Breast epithelium (tissue), 4 donors: ENCODE measurements at places on chromosomes 12 and 14.

DNA sequence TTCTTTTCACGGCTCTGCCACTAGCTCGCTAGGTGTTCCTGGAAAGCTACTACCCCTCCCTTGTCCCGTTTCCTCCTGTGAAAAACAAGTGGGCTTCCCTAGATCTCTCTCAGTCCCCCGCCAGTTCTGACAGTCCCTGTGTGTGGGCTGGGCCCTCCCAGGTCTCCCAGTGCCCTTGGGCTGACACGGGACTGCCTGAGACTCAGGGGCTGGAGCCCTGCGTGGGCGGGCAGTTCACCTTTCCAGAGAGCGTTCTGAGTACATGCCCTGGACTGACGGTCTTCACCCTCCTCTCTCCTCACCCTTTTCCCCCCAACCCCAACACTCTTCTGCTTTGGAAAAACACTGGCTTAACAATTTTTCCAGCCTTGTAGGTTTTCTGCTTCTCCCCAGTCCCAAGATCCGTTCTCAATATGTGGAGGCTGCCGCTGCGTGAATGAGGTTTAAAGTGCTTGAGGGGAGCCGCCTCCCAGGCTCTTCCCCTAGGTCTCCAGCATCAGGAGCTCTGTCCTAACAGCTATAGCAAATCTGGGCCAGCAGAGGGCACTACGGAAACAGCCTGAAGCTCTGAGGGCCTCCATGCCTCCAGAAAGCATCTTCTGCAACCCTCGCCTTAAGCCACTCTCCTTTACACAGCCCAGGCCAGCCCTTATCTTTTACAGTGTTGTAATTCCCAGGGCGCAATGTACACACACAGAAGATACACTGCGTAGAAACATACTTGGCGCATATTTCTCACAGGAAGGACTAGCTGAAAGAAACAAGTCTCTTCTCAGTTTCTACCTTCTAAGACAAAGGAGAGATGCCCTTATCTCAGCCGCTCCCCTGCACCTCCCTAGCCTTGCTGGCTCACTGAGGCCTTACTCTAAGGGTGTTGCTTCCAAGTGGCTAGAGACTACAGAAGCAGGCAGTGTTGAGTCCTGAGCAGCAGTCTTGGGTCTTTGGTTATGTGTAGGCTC is 10.4 kb upstream of the DCD start:
- H3K4me3 ChIP-seq, result no peak overlapping the region
- no peaks in the 10 kb centered on the region for H3K36me3 ChIP-seq
- peak overlapping the region; percentile 20 for H3K27ac ChIP-seq
- DNase-seq, result no peak
- no peaks in the 10 kb centered on the region for H3K4me1 ChIP-seq
- no peaks in the 10 kb centered on the region for H3K27me3 ChIP-seq

- no peaks in the 10 kb centered on the region for H3K4me1 ChIP-seq
- H3K27ac ChIP-seq, result peak overlapping the region; percentile 99
- H3K27me3 ChIP-seq, result no peaks in the 10 kb centered on the region
- H3K4me3 ChIP-seq, result peak overlapping the region; percentile 60
- DNase-seq, result no peak
- no peaks in the 10 kb centered on the region for H3K36me3 ChIP-seq
Observed at GRCh38 chr12:76029982-76030340, 1.6 kb downstream of the PHLDA1 start.

- no peaks in the 10 kb centered on the region for H3K27me3 ChIP-seq
- H3K4me1 ChIP-seq, result no peaks in the 10 kb centered on the region
- DNase-seq, result no peak
Observed at GRCh38 chr12:121222847-121223246, 12.9 kb downstream of the P2RX4 start.

- H3K27me3 ChIP-seq, result no peaks in the 10 kb centered on the region
- DNase-seq, result peak; percentile 82
- peak overlapping the region; percentile 95 for H3K4me3 ChIP-seq
- H3K36me3 ChIP-seq, result no peaks in the 10 kb centered on the region
- H3K4me1 ChIP-seq, result peaks cover 8% of the 10 kb centered on the region
- peak overlapping the region; percentile 98 for H3K27ac ChIP-seq
Observed at GRCh38 chr12:56634837-56635791, 5.0 kb upstream of the BAZ2A start.

DNA sequence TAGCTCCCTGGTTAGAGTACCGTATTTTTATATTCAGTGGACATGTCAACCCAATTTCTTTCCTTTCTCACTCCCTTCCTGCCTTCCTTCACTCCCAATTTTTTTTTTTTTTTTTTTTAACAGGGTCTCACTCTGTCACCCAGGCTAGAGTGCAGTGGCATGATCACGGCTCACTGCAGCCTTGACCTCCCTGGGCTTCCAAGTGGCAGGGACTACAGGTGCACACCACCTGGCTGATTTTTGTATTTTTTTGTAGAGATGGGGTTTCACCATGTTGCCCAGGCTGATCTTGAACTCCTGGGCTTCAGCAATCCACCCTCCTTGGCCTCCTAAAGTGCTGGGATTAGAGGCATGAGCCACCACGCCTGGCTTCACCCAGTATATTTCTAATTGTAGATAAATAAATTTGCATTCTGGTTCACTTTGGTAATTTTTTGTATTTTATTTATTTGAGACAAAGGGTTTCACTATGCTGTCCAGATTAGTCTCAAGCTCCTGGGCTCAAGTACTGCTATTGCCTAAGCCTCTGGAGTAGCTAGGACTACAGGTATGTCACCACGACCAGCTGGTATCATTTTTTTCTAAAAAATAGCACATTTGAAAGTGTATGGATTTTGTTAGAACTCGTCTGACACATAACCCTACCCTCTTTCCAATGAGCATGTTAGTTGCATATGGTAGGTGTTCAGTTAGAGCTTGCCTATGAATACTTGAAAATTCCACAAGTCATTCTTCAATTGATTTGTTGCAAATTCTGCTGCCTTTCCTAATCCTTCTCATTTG is 15.7 kb downstream of the SLC38A2 start:
- DNase-seq, result no peak
- H3K36me3 ChIP-seq, result peaks cover 12% of the 10 kb centered on the region
- H3K4me1 ChIP-seq, result no peaks in the 10 kb centered on the region
- no peaks in the 10 kb centered on the region for H3K27me3 ChIP-seq
- H3K4me3 ChIP-seq, result no peak overlapping the region

- no peaks in the 10 kb centered on the region for H3K36me3 ChIP-seq
- no peak overlapping the region for H3K27ac ChIP-seq
- DNase-seq, result no peak
- no peak overlapping the region for H3K4me3 ChIP-seq
Observed at GRCh38 chr14:57378661-57379060, 11.7 kb upstream of the NAA30 start.

DNA sequence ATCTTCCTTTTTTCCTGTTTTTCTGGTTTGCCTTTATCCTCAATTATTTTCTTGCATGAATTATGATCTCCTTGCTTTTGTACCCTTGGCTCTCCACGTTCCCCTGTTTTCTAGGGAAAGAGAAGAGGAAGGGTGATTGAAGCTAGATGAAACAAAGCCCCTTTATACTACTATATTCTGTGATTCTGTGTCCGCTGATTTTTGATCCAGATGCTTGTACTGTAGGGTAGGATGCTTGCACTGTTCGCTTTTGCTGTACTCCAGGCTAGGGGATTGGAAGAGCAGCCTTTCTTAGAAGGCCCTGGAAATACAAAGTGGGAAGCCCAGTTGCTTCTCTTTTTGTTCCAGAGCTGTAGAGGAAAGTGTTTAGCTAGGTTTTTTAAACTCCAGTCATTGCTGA is 35.1 kb upstream of the KLHDC2 start:
- H3K27me3 ChIP-seq, result no peaks in the 10 kb centered on the region
- H3K36me3 ChIP-seq, result no peaks in the 10 kb centered on the region
- no peaks in the 10 kb centered on the region for H3K4me1 ChIP-seq
- no peak overlapping the region for H3K4me3 ChIP-seq
- DNase-seq, result no peak
- H3K27ac ChIP-seq, result no peak overlapping the region

DNA sequence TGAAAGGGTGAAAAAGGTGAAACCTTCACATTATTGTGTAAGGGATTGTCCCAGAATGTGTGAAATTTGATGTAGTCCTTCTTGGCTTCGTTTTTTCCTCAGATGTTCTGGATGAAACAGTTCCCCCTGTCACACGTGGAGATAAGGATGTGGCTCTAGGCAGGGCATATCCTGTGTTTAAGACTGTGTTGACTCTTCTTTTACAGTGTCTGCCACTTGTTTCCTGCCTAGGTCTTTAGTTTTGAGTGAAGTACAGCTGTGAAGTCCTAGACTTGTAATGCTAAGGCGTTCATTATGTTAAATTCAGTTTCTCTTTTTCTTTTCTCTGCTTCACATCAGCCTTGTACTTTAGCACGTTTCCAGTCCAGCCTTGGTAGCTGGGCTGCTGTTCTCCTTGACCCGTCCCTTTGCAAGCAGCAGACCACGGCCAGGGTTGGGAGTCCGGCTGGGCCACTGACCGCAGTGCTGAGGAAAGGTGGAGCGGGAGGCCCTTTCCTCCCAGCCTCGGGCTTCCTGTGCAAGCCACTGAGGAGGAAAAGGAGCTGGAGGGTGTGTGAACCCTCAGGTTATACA is 59.1 kb downstream of the RASSF3 start:
- H3K4me3 ChIP-seq, result no peak overlapping the region
- peaks cover 39% of the 10 kb centered on the region for H3K4me1 ChIP-seq
- H3K27ac ChIP-seq, result peak overlapping the region; percentile 49
- H3K36me3 ChIP-seq, result no peaks in the 10 kb centered on the region

- no peak overlapping the region for H3K4me3 ChIP-seq
- no peaks in the 10 kb centered on the region for H3K36me3 ChIP-seq
- no peaks in the 10 kb centered on the region for H3K4me1 ChIP-seq
- no peak for DNase-seq
- no peak overlapping the region for H3K27ac ChIP-seq
Observed at GRCh38 chr12:88638966-88639760, 58.9 kb upstream of the KITLG start.

DNA sequence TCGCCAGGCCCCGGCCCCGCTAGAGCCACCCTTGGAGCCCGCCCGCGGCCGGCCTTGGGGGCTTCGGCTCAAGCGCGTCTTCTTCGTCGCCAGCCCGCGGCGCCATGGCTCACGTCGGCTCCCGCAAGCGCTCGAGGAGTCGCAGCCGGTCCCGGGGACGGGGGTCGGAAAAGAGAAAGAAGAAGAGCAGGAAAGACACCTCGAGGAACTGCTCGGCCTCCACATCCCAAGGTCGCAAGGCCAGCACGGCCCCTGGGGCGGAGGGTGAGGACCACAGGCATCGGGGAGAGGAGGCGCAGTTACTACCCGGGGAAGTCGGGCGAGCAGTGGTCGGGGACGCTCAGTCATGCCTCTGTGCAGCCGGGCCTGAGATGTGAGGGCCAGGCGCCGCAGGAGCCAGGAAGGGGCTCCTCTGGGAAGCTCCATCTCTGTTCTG is 573 bp downstream of the ARL6IP4 start:
- peak overlapping the region; percentile 89 for H3K27ac ChIP-seq
- DNase-seq, result no peak
- peak overlapping the region; percentile 99 for H3K4me3 ChIP-seq

DNA sequence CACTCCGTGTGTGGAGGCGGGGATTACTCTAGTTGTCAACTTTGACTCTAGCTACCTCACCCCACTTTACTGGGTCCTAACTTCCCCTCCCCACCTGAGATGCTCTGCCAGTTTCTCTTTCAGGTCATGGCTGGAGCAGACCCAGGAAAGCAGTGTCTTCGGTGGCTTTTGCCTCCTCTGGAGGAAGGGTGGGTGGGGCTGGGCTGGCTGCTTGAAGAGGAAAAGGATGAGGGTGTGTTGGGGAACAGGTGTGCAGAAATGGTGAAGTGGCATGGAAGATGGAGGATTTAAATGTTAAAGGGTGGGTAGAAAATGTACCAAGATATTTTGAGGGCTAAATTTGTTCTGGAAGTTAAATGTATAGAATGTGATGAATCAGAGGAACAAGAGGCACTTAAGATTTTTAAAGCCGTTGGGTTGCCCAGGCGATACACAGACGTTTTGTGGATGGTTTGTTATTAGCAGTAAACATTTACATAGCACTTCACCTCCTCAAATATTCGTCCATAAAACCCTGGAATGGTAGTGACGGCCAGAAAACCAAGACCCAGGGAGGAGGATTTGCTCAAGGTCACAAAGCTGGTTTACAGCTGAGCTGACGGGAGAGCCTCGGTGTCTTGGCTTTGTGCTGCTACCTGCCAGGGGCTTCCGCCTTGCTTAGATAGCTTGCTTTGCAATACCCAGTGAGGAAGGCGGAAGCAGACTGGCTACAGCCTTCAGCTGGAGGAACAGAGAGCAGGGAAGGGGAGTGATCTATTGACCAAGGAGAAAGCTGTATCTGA is 72.2 kb upstream of the PRMT8 start:
- DNase-seq, result no peak
- no peaks in the 10 kb centered on the region for H3K36me3 ChIP-seq
- peaks cover 14% of the 10 kb centered on the region for H3K27me3 ChIP-seq

- H3K27me3 ChIP-seq, result no peaks in the 10 kb centered on the region
- no peak overlapping the region for H3K27ac ChIP-seq
- DNase-seq, result no peak
- H3K36me3 ChIP-seq, result no peaks in the 10 kb centered on the region
- no peaks in the 10 kb centered on the region for H3K4me1 ChIP-seq
Observed at GRCh38 chr12:72148709-72149108, 123.5 kb upstream of the TRHDE start.

DNA sequence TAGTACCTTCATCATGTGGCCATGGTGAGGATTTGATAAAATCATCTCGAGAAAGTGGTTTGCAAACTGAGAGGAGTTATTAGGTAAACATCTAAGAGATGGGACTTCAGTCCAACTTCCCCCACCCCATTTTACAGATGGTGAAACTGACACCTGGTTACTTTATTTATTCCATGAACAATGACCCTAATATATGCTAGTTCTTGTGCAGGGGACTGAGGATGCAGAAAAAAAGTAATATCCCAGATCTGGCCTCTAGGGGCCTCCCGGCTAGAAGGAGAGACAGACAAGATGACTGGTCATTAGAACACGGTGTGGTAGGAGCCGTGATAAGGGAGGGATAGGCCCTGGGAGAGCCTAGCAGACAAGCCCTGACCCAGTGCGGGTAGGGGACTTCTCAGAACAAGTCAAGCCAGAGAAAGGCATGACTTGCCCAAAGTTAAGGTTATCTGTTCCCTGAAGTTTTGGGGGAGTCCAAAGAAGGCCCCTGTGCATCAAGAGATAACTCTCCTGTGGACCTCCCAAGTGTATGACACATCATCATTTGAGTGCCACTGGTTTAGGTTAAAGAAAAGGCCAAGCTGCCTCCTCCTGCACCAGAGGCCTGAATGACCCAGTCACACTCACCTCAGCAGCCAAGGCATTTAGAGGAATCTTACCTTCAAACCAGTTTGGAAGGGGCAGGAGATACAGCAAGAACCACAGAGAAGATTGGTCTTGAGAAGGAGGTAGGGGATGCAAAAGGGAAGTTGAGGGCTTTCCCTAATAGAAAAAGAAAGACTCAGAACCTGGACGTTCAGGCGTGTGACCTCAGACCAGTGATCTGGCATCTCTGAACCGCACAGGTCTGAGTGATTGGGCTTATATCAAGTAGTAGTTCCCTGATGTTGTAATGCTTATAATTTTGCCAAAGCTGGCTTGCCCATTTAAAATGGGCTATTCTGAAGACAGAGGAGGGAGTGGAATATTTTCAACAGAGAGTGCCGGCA is 1.6 kb downstream of the CMKLR1 start:
- H3K4me3 ChIP-seq, result peak overlapping the region; percentile 35
- no peaks in the 10 kb centered on the region for H3K27me3 ChIP-seq
- DNase-seq, result no peak
- no peaks in the 10 kb centered on the region for H3K36me3 ChIP-seq

- H3K4me1 ChIP-seq, result no peaks in the 10 kb centered on the region
- H3K4me3 ChIP-seq, result no peak overlapping the region
- H3K27me3 ChIP-seq, result no peaks in the 10 kb centered on the region
- no peak for DNase-seq
Observed at GRCh38 chr14:40870252-40870651, 736.4 kb upstream of the LRFN5 start.

- no peak overlapping the region for H3K4me3 ChIP-seq
- no peaks in the 10 kb centered on the region for H3K36me3 ChIP-seq
- no peak for DNase-seq
- no peaks in the 10 kb centered on the region for H3K4me1 ChIP-seq
- no peaks in the 10 kb centered on the region for H3K27me3 ChIP-seq
Observed at GRCh38 chr14:77872983-77873382, 73.1 kb downstream of the ADCK1 start.
